Stimulated activated CD4-positive, alpha-beta T cell treated with anti-CD3 and anti-CD28 coated beads, TNF-alpha, amount 100 ng/mL, for 48 hours (primary cell): ENCODE measurements at places on chromosomes 6 and 20.
A peak's percentile ranks its signal among the peaks of the same experiment; 100 is the strongest.

- no peak for DNase-seq
These were observed 35.9 kb downstream of the HLA-DRA start for GRCh38 chr6:32475392-32476206.

GRCh38 chr6:112481211-112481610 lies 134.1 kb downstream of the RFPL4B start:
- no peak for DNase-seq

DNA sequence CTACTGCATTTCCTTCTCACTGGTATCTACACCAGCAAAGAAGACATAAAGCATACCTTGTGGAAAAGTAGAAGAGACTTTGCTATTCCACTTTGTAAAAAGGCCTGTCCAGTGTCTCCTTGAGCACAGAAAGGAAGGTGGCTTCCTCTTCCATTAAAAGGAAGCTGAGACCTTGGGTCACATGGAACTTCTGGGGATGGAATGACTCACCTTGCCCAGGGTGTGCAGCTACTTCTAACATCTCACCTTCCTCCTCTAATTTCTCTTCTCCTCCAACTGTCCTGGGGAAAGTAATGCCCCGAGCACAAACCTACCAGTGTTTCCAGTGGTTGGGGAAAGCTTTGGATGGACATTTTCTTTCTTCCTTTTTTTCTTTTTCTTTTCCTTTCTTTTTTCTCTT lies 848.8 kb upstream of the MAP3K7 start:
- no peak for DNase-seq

- DNase-seq: no peak
These were observed 117.5 kb downstream of the GMPR start for GRCh38 chr6:16355699-16356446.

DNA sequence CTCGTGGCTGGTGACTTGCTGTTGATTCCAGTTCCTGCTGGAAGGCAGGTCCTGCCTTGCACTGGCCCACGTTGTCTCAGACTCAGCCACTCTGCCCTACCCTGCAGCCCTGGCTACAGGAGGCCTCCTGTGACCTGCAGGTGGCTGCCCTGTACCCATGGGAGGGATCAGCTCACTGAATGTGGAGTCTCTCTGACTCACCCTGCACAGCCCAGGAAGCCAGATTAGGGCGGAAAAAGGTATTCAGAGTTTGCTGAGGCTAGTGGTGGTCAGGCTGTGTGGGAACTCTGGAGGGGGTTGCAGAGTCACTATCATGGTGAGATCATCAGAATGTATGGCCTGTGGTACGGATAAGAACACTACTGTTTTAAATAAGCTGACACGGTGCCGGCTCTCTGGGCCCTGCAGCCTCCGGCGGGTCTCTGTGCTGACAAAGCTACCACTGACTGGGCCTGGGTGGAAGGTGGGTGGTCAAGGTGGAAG lies 24.7 kb upstream of the PYGB start:
- peak; percentile 56 for DNase-seq

DNA sequence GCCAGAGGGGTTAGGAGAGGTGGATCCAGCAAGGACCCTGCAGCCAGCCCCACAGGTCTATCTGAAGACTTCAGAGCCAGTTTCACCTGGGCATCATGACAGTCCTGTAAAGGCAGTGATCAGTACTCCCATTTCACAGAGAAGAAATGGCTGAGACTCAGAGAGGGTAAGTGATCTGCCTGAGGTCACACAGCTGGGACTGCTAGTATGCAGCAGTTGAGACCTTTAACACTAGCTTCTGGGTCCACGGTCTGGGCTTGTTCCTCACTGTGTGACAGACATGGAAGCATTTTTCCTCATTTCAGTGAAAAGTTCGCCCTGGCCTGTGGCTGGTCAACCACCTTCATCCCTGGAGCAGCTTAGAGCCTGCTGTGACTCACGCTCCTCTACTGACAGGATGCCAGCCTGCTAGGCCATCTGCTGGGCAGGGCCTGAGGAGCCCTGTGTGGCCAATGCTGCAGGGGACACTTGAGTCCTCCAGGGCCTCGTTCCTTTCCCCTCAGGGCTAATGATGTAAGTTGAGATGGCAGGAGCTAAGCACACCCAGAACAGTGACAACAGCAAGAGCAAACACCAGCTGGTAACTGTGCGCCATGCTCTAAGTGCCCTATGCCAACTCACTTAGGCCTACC lies 192.0 kb downstream of the LRFN2 start:
- no peak for DNase-seq
